Common myeloid progenitor, CD34-positive (primary cell): ENCODE measurements at places on chromosomes 12 and 14.

- no peak for DNase-seq
These were observed 17.4 kb upstream of the LEMD3 start for GRCh38 chr12:65152012-65152411.

DNA sequence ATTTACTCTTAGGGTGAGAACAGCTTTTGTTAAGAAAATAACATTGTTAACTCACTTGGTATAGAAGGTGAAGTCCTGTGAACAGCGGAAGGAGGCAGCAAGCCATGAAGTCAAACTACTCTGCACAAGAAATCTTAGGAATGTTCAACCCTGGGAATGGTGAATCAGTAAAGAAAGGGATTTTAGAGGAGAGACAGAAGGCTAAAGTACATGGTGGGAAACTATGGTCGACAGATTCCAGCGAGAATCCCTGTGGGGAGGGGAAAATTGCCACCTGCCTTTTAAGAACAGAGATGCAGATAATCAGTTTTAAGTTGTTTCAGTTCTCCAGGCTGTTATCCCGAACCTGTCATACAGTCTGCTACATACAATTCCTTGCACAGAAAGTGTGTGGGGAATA lies 63.2 kb upstream of the PTPRR start:
- no peak for DNase-seq

DNA sequence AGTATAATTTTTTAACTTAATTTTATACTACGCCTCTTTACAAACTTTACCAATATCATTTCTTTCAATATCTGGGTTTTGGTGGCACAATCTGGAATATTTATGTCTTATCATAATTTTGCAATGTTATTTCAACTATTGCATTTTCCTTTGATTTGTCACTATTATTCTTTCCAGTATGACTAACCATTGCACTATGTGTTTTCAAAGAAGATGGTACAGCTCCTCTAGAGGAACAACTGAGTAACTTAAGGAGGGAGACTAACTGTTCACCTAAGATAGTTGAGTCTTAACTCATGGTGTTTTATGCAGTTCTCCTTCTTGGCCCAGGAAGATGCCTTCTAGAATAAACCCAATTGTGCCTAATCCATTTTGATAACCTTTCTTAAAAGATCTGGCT lies 60.5 kb upstream of the KIF21A start:
- DNase-seq, result no peak

DNA sequence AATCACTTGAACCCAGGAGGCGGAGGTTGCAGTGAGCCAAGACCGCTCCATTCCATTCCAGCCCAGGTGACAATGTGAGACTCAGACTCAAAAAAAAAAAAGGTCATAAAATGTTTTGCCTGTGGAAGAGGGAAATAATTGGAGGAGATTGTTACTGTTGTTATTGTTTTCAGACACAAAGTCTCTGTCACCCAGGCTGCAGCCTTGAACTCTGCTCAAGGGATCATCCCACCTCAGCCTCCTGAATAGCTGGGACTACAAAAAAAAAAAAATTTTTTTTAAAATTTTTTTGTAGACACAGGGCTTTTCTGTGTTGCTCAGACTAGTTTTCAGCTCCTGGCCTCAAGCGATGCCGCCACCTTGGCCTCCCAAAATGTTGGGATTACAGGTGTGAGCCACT lies 33.9 kb downstream of the ARID2 start:
- DNase-seq, result no peak

DNA sequence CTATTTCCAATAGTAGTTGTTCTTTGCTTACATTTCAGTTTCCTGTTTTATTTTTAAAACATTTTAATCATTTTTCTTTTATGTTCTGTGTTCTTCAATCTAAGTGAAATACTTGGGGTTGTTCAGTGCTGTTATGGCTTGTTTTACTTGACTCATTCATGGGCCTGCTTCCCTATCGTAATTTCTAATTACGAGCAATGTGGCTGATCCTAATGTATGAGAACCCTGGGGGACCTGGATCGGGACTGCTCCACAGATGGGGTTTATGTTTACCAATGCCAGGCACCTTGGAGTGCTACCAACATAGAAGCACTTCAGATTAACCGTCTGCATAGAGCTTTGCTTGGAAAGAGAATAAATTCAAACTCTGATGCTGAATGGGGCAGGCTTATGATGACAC lies 29.8 kb downstream of the TECPR2 start:
- no peak for DNase-seq

GRCh38 chr12:25789541-25789944 lies 168.9 kb upstream of the RASSF8 start:
- no peak for DNase-seq

DNA sequence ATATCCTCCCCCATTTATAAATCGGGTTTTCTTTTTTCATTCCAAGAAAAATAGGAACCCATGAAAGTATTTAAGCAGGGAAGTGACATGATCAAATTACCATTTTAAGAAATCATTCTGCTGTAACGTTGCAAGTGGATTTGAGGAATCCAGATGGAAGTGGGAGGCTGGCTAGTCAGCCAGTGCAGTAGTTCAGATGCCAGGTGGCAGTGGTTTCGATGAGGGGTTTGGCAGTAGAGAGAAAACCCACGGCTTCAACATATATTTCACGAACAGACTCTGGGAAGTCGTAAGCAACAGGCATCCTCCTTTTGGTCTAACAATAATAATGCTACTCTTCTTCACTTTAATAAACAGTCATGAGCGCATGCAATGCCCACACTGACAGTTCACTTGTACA lies 25.0 kb downstream of the PDZRN4 start:
- DNase-seq, result no peak

GRCh38 chr12:131711551-131712205 lies 788 bp downstream of the SFSWAP start:
- no peak for DNase-seq

- no peak for DNase-seq
These were observed 9.6 kb upstream of the ENDOU start for GRCh38 chr12:47734725-47735480.

GRCh38 chr12:98814254-98814653 lies 169.2 kb downstream of the APAF1 start:
- no peak for DNase-seq
